CD4-positive, alpha-beta T cell treated with Interleukin-21 for 1 hour (primary cell): ENCODE measurements at places on chromosomes 11 and 22.
A peak's percentile ranks its signal among the peaks of the same experiment; 100 is the strongest.

DNA sequence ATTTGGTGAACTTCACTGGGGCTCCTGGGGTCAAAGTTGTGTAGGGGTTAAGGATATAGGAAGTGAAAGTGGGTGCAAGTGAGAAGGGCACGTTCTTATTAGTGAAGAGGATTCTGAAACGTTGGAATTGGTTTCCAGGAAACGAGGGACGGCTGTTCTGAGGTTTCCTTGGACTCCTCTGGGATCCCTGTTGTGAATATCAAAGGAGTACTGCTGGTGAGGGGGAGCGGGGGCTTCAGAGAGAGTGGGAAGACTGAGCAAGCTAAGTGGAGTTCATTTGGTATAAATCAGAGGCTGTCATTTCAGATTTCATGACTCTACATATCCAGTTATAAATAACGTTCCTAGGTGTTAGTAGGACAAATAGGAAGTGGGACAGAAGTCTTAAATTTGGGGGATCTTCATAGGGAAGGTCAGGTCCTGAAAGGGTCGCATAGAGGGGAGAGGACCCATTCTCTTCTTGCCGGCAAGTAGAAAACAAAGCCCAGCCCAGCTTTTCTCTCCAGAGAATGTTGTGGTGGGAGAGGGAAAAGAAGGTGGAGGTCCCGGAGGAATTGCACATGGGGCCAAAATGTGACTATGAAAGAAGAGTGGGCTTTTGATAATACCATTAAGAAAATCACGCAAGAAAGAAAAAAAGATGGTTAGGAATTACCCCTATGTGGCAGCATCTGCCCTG, 1.1 kb upstream of the NELL1 start:
- no peak for DNase-seq

DNA sequence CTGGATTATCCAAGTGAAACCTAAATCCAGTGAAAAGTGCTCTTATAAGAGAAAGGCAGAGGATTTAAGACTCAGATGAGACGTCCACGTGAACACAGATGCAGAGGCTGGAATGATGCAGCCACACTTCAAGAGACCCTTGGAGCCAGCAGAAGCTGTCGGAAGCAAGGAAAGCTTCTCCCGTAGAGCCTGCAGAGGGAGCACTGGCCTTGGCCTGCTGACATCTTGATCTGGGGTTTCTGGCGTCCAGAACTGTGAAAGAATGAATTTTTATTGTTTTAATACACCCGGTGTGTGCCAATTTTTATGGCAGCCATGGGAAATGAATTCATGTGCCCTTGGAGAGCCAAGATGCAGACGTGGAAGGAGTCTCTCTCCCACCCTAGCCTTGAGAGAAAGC, 407.0 kb upstream of the B3GAT1 start:
- no peak for DNase-seq

DNA sequence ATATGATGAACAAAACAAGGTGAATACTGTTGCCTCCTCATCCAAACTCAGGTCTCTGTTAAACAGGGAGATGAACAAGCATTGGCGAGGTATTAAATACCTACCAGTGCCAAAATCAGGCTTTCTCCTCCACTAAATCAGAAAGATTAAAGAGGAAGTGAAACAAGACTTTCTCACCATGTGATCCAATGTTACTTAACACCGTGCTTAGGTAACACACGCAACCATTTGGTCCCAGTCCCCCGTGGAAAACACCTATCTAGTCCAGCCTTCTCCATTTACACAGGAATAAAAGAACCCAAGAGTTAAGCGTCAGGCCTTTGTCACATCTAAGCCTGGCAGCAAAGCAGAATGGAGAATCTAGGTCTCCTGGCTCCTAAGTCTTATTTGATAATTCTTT, 34.5 kb downstream of the TENM4 start:
- no peak for DNase-seq

GRCh38 chr11:62409831-62410230, 9.0 kb upstream of the SCGB1A1 start:
- no peak for DNase-seq

DNA sequence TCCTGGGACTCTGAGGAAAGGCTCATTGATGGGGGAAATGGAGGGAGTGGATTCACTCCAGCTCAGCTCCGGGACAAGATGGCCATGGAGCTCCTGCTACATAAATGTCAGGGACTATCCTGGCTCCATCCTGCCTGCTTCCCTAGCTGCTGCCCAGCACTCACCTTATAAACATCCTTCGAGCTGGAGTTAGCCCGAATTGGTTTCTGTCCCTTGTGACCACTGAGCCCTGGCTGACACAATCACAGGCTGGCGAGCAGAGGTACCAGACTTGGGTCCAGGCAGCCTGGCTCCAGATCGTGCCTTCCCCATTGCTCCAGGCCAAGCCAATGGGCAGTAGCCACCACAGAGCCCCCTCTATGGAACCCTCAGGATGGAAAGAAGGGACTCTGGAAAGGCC, 77.6 kb downstream of the FDX1 start:
- no peak for DNase-seq

DNA sequence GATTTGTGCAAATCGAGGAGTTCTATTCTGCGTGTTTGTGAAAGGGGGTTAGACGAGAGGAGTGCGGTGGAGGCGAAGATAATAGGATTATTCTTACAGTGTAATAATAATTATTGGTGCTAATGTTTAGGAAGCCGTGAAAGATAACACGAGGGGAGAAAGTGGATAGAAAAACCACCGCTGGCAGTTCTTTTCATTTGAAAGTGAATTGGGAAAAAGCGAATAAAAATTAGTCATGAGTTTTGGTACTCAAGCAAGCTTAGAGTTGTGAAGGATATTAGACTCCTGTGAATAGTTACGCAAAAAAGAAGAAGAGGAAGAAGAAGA, 575 bp downstream of the SLC6A5 start:
- no peak for DNase-seq

- DNase-seq, result no peak
These were observed 224.4 kb upstream of the MTNR1B start for GRCh38 chr11:92744929-92745585.

DNA sequence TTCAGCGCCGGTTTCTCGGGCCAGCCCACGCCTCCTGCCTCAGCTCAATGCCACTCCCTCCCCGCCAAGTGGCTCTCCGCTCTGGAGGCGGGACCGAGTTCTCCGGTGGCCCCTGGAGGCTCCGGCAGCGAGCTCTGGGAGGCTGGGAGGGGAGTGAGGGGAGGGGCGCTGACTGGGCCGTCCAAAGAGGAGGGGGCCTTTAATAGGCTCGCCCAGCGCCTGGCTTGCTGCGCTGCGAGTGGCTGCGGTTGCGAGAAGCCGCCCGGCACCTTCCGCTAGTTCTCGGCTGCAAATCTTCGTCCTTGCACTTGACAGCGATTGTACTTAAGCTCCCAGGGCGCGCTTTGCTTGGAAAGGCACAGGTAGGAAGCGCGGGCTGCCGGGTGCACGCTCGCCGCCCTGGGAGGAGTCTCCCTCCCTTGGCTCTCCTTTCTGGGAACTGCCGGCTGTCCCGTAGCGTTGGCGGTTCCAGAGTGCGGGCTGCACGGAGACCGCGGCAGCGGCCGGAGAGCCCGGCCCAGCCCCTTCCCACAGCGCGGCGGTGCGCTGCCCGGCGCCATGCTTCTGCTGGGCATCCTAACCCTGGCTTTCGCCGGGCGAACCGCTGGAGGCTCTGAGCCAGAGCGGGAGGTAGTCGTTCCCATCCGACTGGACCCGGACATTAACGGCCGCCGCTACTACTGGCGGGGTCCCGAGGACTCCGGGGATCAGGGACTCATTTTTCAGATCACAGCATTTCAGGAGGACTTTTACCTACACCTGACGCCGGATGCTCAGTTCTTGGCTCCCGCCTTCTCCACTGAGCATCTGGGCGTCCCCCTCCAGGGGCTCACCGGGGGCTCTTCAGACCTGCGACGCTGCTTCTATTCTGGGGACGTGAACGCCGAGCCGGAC, at the start of gene ADAMTS15:
Gene ADAMTS15 (plus strand): TSS at position 230 of the 894 bp plus-strand sequence. CDS start 329 bp downstream, at position 559.
- DNase-seq, result no peak

DNA sequence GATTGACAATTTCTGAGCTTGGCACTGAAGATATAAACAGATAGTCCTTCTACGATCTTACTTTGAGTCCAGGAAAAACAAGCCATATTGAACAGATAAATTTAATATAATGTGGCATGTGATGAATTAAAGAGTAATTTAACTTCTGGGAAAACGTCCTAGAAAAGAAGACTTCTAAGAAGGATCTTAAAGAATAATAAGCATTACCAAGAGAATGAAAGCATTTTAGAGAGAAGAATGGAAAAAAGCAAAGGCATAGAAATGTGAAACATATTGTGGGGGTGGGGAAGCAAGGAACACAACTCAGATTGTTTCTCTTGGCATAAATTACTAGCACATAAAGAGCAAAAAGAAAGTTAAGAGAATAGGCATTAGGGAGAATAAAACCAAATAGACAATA, 5.4 kb downstream of the DDIAS start:
- no peak for DNase-seq

- DNase-seq, result no peak
These were observed 3.1 kb downstream of the FLI1 start for GRCh38 chr11:128696941-128697340.

DNA sequence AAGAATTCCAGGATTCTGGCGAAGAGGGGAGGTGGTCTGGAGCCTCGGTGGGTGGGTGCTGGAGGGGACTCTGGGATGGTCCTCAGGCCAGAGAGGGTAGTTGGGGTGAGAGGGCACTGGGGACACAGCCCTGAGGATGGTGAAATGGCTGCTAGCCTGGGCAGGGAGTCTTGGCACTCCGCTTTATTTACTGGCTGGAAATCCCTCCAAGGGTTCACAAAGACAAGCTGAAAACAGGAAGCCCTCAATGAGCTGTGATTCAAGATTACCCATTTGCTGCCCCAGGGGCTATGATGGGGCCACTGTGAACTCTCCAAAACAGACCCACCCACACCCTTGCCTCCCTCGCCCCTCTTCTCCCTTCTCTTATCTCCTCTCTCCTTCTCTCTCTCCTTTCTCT, 71.9 kb downstream of the FBXO7 start:
- no peak for DNase-seq

GRCh38 chr11:79668575-79668974, 227.7 kb upstream of the TENM4 start:
- DNase-seq, result no peak

- DNase-seq, result no peak
These were observed 78.7 kb upstream of the DRD2 start for GRCh38 chr11:113553915-113554314.

DNA sequence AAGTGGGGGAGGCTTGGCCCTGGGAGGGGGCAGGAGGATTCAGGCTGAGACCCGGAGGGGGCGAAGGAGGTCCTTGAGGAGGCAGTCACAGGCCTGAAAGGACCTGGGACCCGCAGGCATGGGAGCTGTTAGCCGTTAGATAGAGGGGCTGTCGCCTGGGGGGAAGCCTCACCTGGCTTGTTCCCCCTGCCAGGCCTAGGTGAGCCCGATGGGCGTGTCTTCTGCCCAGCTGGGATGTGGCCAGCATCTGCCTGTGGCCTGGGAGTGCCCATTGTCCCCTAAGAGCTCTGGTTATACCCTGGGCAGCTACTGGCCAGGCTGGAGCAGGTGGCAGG, 1.8 kb upstream of the DUSP8 start:
- no peak for DNase-seq

DNA sequence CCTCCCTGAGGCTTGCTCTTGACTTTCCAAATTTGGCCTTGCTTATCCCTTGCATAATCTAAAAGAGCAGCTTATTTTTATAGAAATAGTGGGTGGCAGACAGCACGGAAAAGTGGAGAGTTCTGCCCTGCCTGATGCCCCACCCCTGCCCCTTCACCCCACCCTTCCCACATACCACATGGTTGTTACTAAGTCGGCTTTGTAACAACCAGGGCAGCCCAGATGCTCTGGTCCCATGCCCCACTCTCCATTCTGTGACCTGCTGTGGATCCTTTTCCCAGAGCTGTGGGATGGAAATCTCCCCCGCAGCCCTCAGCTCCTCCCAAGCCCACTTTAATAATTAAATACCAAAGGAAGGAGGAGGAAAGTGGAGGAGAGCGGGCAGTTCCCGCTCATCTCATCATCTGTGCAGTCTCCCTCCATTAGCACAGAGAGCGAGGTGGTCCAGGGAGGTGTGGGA, 10.9 kb downstream of the MRGPRF start:
- no peak for DNase-seq

GRCh38 chr11:65525546-65526480, 930 bp downstream of the SCYL1 start:
- DNase-seq, result no peak

DNA sequence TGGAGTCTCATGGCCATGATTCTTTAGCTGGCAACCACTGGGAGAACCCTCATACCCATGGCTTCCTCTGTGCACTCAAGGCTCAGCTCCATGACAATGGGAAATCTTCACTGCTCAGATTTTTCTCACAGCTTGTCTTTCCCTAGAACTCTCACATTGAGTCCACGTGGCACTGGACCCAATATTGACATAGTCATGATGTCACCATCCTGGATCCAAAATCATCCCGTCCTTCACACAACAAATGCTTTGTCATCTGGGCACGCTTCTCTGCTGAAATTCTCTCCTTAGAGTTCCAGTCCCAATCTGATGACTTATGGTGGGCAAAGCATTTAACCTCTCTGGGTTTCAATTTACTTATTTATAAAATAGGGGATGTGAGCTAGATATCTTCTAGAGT, 37.7 kb upstream of the CD44 start:
- DNase-seq, result no peak

GRCh38 chr11:87529486-87529885, 491.8 kb downstream of the TMEM135 start:
- no peak for DNase-seq

- peak; percentile 23 for DNase-seq
These were observed 528 bp downstream of the FIBP start for GRCh38 chr11:65887723-65888162.

DNA sequence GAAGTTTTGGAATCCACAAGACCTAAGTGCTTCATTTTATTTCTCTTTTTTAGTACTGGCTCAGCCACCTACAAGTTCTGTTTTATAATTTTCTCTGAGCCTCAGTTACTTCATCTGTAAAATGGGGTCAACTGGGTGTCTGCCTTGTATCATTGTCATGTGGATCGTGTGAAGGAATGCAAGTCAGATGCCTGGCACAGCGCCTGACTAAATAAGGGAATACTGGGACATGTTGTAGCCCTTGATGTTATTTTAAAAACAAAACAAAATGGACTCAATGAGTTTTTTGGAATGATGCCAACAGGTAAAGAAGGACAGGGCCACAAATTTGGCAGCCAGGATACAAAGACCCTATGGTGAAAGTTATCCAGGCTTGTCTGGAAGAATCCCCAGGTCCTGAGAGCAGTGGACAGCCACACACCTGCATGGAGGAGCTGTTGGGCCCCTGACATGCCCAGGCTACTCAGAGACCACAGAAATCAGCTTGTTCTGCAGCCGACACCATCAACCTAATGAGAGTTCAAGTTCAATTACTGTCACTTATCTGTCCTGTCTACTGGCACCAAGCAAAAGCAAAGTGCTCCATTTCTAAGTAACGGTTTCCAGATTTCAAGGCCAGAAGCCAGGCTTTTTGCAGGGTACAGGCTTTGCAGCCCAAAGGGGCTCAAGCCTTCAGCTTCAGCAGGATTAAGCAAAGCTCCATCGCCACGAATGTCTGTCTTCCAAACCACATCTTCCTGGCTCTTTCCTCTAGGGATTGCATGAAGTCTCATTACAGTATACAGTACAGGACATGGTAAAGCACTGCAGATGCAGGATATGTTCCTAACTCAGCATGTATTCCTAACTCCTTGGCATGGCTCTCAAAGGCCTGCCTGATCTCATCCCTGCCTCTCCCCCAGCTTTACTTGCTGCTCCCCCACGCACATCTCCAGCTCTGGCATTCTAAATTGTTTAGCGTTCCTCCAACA, 18.4 kb downstream of the DKK3 start:
- no peak for DNase-seq

- no peak for DNase-seq
These were observed 37.8 kb downstream of the PPP6R3 start for GRCh38 chr11:68498321-68498720.

GRCh38 chr11:113487622-113488021, 12.4 kb upstream of the DRD2 start:
- no peak for DNase-seq
